ENCODE measurements at places on chromosomes 3 and 15.

DNA sequence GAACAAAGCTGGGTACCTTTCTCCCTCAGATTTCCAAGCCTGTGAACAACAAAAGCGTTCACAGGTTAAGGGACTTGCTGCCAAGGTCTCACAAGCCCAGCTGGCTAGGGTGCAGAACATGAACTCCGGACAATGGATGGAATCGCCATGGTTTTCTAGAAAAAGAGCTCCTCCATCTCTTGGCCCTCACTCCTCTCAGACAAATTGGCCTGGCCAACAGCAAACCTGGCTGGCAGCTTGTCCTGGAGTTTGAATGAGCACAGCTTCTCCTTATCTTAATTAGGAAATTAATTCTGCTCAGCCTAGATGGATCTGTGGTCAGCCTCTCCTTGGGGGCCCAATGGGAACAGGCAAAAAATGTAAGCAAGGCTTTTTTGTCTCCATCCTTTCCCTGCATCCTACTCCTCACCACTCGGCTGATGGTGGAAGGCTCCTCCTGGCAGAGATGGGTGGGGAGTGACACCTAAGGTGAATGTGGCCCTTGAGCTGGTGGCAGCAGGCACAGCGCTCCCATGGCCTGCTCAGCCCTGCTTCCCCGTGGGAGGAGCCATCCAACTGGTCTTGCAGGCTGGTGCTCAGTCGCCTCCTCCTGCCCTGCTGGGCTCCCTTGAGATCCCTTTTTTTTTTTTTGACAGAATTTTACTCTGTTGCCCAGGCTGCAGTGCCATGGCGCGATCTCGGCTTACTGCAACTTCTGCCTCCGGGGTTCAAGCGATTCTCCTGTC, 5.8 kb downstream of the KLHL25 start:
- DNase-seq, result no peak

- peak; percentile 5 for DNase-seq
These were observed 17.7 kb downstream of the FRMD4B start for GRCh38 chr3:69368129-69368741.

- DNase-seq, result no peak
These were observed 29.7 kb downstream of the VGLL3 start for GRCh38 chr3:86961297-86961696.

DNA sequence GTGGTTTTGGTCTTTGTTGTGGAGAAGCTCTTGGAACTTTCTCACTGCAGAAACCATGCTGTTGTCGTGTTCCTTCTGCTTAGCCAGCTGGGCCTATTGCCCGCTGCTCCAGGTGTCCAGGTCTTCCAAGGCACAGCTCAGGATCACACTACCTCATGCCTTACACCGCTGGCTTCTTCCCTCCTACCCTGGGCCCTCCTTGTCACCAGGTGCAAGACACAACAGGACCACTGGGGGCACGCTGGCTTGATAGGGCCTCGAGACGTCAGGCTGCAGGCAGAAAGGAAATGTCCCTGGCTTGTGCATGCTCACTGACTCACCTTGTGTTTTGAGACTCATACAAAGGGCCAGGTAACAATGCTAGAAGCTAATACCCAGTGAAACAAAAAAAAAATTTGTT, 32.3 kb downstream of the PAQR9 start:
- DNase-seq, result no peak

GRCh38 chr3:172635588-172635987, 75.3 kb downstream of the NCEH1 start:
- no peak for DNase-seq

GRCh38 chr3:151631946-151632345, 101.8 kb upstream of the AADACL2 start:
- no peak for DNase-seq

DNA sequence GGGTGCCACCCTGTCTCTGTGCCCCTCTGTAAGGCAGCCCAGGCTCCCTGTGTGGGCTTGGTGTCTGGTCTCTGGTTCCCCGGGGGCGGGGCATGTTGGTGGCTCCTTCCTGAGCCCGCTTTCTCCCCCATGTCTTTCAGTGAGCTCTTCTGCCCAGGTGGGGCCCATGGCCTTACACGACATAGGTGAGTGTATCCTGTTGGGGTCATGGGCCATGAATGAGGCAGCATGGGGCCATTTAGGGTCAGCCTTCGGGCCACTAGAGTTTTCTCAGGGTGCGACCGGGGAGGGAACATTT, 195.1 kb downstream of the UBE3A start:
- no peak for DNase-seq

DNA sequence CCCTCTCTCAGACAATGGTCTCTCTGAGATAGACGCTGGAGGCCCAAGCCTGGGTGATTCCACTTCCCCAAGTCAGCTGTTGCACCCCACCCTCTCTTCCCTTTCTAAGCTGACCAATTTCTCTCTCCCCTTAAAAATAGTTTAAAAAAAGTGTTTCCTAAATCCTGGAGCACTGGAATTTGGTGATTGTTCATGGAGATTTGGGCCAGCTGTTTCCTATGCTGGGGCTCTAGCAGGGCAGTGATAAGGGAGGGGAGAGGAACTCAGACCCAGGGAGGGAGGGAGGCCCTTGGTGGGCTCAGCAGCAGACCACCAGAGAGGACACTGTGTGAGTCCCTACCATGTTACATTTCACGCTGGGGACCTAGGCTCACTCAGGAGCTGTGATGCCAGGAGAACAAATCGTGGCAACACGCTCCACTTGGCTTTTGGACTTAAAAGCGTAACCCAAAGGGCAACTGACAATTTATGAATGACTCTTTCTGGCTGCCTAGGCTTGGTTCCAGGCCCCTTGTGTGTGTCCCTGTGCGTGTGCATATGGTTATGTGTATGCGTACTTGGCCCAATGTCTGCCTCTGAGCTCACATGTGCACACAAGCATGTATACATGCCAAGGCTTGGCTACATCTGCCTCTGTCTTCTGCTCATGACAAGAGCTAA, 59.8 kb upstream of the INSYN1 start:
- no peak for DNase-seq

- DNase-seq, result no peak
These were observed 515.6 kb downstream of the ZIC1 start for GRCh38 chr3:147924755-147925154.

- DNase-seq, result no peak
These were observed 148.9 kb upstream of the TBC1D5 start for GRCh38 chr3:17891139-17891856.

DNA sequence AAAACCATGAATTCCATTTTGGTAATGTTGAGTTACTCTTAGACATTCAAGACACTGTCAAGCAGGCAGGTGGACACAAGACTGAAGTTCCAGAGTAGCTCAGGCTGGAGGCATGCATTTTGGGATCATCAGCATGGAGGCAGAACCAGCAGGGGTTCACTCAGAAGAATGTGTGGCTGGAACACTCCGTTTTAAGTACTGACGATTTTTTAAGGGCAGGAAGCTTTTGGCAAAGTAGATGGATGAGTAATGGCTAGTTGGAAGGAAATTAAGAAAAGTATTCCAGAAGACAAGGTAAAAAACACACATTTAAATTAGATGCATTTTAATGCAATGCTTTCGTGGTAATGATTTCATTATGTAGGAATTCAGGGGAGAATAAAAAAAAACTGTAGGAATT, 420.4 kb downstream of the ROBO2 start:
- DNase-seq, result no peak

- DNase-seq, result no peak
These were observed 271.2 kb downstream of the TBL1XR1 start for GRCh38 chr3:176926034-176926433.

DNA sequence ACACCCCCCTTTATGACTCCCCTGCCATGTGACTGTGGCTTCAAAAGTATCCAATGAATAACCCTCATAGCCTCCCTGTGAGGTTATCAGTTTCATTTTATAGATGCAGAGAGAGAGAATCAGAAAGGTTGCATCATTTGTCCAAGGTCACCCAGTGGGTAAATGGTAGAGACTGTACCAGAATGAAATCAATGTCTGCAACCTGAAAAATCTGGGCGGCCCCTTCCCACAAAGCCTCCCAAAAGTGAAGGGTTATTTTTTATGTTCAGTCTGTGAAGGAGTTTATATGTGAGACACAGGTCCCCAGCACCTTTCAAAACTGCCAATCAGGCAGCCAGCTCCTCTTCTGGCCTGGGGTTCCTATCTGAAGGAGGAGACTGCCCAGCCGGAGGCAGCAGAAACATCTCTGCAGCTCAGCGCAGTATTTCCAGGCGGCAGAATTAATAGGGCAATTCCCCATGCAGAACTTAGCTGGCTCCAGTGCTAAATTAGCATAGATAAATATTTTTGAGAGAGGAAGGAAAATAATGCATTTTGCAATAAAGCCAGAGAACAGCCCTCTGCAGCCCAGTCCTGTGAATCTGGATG, 130.8 kb upstream of the PRR20G start:
- DNase-seq, result no peak

DNA sequence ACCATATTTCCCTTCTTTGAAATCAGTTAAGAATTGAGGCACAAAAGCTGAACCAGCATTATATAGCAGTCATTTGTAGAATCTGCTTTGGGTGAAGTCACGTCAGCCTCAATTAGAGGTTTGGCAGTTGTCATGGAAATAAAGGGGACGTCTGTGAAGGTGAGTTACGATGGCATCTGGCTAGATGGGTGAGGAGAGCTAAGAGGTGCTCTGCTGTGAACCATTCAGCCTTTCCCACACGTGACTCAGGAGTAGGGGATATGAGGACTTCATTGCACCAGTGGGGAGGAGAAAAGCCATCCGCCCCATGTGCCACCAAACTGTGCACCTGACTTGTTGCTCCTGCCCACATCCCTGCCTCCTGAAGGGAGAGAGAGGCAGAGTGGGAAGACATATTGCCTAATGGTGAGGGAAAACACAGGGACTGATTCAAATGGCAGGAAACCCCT, 2.8 kb upstream of the C15orf40 start:
- no peak for DNase-seq

DNA sequence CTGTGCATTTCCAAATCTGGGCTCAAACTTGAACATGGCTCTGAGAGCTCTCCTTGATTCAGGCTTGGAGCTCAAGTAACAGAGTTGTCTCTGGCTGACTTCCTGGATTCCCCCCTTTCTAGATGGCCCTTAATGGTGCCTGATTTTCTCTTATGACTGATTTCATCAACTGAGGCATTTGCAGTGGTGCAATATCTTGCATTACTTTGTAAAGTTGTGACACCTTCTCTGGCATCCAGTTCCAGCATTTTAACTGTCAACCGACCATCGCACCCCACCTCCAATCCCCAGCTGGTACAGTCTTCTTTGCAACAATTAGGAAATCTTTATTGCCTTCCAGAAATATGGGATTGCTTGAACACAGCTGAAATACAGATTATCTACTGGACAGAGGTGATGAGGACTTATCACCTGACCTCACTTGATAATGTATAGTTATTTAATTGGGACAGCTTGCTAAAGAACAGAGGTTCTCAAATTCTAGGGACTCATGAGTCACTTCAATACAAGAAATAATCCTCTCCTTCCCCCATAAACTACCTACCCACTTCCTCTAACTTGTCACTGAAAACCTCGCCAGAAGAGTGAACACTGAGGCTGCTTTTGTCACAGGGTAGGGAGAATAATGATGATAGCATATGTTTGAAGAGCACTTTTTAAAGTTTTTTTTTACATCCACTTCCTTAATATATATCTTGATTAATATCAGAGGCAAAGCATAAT, 41.8 kb downstream of the FILIP1L start:
- DNase-seq, result no peak

DNA sequence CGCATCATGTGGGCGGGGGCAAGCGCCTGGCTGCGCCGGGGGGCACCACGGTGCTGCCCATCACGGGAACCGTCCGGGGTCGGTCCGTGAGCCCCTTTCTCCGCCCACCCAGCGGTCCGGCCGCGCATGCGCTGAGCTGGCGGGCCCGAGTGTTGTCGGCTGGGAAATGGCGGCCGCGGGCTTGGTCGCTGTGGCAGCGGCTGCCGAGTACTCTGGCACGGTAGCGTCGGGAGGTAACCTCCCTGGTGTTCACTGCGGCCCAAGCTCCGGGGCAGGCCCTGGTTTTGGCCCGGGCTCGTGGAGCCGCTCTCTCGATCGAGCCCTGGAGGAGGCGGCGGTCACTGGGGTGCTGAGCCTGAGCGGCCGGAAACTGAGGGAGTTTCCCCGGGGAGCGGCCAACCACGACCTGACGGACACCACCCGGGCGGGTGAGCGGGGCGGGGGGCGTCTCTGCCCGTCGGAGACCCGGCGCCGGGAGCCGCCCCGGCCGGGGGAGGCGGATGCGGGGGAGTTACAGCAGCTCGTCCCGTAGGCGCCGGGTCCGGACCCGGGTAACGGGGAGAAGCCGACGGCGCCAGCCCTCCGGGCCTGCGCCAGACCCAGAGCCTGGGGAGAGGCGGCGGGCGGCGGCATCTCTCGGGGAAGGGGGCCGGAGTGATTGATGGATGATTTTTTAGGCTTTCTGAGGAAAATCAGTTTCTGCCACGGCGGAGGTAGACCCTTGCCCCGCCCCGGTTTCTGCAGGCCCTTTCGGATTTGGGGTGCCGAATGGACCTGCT, at the start of gene LRCH3:
Gene LRCH3, plus strand, starts transcription at position 142 of the 779 bp plus-strand sequence. Its CDS starts 25 bp downstream, at position 167.
- DNase-seq, result peak; percentile 86

GRCh38 chr3:42473083-42473932, 29.1 kb upstream of the VIPR1 start:
- no peak for DNase-seq

- DNase-seq, result no peak
These were observed 18.7 kb downstream of the NR2F2 start for GRCh38 chr15:96349034-96349856.

DNA sequence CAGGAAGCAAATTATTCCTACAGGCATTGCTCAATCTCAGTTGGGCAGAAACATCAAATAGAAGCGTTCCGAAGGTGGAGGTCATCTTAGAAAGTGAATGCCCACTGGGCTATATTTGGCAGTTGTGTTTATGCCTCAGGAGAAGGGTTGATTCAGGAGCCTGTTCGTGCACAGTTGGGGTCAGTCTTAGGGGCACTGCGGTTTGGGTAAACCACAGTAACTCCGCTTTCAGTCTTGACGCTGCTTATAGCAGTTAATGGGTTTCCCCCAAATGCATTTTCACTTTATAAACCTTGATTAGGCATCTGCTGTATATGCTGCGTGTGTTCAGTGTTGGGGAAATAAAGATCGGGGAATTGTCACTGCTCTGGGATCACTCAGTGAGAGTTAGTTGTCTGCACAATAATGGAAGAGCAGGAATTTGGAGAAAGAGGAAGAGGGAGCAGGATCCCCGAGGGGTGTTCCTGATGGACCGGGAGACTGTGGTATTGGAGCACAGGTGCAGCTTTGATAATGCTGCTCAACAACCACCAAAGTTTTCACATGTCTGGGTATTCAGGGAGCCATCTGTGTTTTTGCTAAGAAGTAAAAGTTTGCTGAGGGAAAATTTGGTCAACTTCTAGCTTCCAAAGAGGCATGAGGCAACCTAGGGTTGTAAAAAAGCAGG, 124.3 kb upstream of the EIF1B start:
- no peak for DNase-seq

Measured in stimulated activated CD4-positive, alpha-beta T cell treated with anti-CD3 and anti-CD28 coated beads, Interleukin-4, amount 100 ng/mL, for 24 hours (primary cell).